Activated CD4-positive, alpha-beta T cell treated with anti-CD3 and anti-CD28 coated beads for 4 hours (primary cell): ENCODE measurements at places on chromosomes 6 and 20.
A peak's percentile ranks its signal among the peaks of the same experiment; 100 is the strongest.

DNA sequence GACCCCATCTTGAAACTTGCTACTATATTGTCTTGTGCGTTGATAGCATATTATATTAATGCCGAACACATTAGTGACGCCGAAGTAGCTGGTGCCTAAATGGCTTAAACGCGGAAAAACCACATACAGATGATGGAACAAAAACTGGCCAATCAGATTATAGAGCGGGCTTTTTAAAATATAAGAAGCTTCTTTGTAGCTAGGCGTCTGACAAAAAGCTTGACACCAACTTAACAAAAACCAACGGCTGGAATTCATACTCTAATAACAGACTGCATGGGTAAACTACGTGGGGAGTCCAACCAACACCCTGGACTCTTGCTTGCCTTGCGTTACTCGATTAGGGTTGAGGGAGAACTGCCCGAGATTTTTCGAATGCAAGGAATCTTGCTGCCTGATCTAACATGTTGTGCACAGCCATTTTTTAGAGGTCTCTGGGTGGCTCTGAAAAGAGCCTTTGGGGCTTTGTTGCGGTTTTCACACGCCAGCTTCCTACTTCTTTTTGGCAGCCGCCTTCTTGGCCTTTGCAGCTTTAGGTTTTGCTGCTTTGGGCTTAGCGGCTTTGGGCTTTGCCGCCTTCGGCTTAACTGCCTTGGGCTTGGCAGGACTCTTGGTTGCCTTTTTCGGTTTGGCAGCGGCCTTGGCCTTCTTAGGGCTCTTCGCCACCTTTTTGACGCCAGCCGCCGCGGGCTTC lies 45.7 kb downstream of the OR2B2 start:
- peak; percentile 26 for DNase-seq

- DNase-seq: no peak
These were observed 80.3 kb downstream of the LPA start for GRCh38 chr6:160583794-160584193.

DNA sequence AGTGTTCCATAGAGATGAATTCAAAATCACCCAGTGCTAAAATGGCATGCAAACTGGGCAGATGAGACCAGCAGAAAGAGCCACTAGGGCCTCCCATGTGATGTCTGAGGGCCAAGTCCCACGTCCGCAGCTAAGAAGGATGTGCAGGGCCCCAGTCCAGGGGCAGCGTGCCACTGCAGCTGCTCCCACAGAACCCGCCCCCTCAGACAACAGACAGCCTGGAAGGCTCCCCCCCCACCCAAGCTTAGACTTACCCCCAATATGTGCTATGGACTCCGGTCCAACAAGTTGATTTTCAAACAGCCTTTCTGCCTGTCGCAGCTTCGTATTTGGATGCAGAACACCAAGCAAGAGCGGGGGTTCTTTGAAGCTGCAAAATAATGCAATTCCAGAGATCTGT lies 14.0 kb downstream of the APMAP start:
- no peak for DNase-seq

DNA sequence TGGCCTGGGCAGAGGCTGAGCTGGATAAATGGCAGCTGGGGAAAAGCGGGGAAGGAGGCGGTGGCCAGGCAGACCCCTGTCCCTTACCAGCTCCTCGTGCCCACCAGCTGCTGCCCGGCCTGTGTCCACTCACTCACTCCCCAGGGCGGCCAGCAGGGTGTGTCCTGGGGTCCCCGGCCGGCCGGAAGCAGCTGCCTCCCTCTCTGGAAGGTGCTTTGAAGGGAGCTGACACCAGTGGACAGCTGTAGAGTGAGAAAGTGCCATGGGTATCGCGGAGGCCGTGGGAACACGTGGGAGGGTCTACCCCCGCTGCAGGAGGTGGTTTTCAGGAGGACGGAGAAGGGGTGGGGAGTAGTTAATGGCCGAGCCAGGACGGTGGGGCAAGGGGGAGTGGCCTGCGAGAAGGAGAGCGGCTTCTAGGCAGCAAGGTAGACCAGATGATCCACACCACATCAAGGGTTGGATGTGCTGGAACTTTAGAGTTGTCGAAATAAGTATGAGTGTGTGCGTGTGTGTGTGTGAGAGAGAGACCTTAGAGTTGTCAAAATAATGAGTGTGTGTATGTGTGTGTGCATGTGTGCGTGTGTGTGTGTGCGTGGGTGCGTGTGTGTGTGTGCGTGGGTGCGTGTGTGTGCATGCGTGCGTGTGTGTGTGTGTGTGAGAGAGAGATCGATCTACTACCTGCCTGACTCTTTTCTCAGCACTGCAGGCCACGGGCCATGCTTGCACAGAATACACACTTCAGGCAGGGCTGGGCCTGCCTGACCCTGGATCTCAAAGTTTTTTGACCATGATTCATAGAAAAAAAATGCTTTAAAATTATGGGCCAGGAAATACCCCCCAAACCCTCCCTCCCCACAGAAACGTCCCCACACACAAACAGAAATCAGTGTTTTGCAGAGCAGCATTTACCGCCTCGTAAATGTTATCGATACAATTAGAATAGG lies 43.9 kb downstream of the CDH4 start:
- DNase-seq: no peak

DNA sequence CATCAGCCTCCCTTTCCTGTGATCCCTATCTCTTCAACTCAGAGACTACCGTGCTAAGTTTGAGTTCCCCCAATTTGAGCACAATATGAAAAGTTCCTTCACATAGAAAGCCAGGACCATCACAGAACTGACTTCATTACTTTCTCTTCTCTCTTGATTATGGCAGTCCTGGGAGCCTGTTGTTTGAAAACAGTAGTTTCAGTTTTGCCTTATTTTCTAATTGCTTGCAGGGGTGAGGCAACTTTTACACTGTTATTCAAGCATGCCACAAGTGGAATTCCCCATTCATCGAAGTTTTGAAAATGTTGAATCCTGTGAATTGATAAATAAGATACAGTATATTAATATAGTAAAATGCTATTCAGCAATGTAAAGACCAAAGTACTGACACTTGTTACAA lies 569.7 kb upstream of the MARCKS start:
- DNase-seq: no peak

GRCh38 chr20:61382194-61382593 lies 130.1 kb downstream of the CDH4 start:
- no peak for DNase-seq

DNA sequence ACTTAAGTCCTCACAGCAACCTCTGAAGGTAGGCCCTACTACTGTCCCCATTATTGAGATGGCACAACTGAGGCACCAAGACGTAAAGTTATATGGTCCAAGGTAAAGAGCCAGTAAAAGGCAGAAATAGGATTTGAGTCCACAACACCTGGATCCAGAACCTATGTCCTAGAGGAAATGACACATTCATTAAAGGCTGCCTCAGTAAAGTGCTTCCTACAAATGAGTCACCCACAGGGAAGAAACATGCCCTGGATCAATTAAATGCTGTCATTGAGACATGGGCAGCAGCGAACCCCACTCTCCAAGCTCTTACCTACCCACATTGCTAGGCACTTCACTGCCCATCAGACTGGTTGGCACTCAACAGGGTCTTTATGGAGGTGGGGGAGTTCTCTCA lies 600.9 kb downstream of the PTPRT start:
- DNase-seq: no peak

DNA sequence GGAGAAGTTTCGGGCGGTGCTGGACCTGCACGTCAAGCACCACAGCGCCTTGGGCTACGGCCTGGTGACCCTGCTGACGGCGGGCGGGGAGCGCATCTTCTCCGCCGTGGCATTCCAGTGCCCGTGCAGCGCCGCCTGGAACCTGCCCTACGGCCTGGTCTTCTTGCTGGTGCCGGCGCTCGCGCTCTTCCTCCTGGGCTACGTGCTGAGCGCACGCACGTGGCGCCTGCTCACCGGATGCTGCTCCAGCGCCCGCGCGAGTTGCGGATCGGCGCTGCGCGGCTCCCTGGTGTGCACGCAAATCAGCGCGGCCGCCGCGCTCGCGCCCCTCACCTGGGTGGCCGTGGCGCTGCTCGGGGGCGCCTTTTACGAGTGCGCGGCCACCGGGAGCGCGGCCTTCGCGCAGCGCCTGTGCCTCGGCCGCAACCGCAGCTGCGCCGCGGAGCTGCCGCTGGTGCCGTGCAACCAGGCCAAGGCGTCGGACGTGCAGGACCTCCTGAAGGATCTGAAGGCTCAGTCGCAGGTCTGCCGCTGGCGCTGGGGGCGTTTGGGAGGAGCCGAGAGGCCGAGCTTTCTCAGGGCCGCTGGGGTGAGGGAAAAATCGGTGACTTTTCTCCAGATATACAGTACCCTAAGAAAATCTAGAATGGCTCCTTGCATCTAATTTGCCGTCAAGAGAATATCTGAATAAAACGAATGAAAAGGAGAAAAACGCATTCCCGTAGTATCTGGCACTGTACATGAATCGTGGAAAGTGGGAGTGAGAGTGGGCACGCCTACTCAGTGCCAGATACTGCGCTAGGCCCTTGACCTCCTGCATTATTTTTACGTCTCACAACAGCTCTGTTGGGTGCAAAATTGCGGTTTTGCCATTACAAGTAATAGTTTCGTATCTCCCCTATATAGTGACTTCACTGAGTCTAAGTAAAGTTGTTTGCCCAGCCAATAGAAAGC lies 1.0 kb downstream of the CALHM6 start:
- peak; percentile 46 for DNase-seq

GRCh38 chr6:1385129-1386037 lies 4.0 kb upstream of the FOXF2 start:
- no peak for DNase-seq

DNA sequence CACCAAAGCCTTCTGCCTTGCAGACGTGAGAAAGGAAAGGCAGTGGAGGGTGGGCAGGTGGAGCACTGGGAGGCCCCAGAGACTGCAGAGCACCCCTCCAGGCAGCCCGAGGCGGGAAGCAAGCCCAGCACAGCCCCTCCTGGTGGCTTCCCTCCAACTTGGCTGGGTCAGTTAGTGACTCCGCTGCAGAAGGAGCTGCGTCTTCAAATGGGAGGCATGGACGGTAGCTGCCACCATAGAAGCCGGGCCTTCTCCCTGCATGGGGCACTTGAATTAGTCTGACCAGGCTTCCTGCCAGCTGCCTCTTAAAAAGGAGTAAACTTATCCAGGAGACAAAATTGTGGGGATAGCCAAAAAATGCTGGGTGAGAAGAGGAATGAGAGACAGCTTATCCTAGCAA lies 88.0 kb upstream of the RPS6KA2 start:
- no peak for DNase-seq

DNA sequence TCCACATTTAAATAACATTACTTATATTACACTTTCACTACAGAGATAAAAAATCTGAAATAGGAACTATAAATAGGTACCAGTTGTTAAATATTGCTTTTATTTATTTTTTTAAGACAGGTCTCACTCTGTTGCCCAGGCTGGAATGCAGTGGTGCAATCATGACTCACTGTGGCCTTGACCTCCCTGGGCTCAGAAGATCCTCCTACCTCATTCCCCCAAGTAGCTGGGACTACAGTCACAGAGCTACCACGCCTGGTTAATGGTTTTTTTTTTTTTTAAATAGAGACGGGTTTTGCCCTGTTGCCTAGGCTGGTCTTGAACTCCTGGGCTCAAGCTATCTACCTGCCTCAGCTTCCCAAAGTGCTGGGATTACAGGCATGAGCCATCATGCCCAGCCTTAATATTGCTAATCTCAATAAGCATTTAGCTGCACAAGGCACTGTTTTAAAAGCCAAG lies 17.3 kb downstream of the EEF1E1 start:
- DNase-seq: no peak

- DNase-seq: no peak
These were observed 592 bp downstream of the SAPCD1 start for GRCh38 chr6:31762878-31763618.

DNA sequence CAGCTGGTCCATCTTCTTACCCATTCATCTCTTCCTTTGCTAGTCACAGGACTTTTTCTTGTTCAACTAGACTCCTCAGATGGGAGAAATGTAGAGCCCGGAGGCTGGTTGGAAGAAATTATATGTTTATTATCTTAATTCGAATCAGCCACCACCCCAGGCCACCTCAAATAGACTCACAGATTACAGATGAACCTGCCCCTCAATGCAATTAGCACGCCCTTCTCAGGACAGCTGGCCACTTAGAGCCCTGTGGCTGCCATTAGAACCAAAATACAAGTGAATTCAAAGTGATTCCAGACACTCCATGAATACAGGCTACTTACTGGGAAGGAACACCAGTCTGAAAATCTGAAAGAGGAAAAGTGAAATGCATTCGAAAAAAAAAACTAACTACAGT lies 176.4 kb downstream of the MAFB start:
- DNase-seq: no peak

DNA sequence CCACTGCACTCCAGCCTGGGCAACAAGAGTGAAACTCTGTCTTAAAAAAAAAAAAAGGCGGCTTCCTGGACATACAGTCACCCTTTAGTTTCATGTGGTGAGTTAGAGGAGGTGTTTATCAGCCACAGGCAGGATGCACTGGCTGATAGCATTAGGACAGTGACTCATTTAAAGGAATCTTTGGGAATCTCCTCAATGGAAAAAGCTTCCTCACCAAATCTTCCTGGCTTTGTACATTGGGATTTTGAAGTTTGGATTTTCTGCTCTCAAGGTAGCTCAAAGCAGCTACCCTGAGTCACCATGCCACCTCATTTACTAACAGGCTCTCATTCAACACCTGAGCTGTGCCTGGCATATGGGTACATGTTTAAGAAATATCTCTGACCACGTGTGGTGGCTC lies 20.2 kb downstream of the PRPH2 start:
- DNase-seq: no peak
